NCI-H1105 treated with DMSO at 0.1 percent for 48 hours (cell line): ENCODE measurements at places on chromosomes 1 and 21.

DNA sequence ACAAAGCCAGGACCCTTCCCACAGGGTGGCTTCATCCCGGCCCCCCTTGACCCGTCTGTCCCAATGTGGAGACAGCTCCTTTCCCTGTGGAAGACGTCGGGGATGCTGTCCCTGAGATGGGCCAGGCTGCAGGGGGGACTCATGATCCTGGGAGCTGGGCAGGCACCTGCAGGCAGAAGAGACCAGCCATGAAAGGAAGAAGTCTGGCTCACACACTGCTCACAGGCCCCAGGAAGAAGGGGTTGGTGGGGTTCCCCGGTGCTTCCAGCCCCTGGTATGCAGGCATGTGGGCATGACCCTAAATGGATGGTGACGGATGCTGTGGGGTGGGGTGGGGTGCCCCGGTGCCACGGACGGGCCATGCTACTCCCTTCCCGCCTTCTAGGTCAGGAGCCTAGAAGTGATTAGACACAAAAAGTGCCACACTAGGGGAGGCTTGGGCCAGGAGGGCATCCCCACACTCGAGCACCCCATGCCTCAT is 8.3 kb downstream of the ACTRT2 start:
- DNase-seq = no peak

DNA sequence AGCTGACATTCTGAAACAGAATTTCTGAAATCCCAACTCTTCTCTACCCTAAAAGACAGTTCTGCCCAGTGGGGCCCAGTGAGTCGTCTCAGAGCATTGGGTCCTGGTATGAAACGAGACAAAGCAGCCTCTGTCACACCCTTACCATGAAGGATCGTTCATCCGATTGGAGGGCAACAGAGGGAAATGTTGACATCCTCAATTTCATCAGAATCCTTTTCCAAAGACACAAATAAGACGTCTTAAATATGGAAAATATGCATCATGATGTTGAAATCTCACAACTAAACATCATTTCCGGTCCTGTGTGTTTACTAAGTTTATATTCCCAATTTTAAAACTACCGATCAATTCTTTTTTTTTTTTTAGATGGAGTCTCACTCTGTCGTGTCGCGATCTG is 112.1 kb upstream of the SLC45A1 start:
- no peak for DNase-seq

DNA sequence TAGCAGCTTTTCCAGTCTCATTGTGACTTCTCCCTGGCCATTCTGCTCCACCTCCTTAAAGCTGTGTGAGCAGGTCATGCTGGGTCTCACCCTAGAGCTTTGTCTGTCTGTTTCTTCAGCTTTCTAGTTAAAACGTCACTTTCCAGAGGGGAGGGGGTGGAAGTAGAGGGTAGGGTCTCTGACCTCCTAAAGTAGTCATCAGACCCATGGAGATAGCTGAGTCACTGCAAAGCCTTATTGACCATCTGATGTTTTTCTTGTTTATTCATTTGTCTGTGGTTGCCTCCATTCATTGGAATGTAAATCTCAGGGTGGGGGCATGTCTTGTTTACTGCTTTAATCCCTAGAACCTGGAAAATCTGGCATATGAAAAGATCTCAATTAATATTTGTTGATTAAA is 52.7 kb downstream of the ELF3 start:
- DNase-seq = no peak

DNA sequence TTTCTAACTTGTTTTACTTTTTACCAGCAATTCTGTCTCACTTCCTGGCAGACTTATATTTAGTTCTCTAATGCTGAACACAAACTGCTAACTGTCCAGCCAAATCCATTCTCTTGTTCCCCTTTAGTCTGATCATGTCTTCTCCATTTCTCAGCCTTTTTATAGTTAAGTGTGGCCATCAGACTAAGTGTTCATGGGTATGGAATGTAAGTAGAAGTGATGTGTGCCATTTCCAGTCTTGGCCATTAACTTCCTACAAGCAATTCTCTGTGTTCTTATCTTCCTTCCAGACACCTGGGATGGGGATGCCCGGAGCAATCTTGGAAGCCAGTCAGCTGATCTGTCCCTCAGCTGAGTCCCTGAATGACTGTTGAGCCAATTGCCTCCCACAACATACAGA is 165.8 kb downstream of the ST6GALNAC3 start:
- DNase-seq = no peak

DNA sequence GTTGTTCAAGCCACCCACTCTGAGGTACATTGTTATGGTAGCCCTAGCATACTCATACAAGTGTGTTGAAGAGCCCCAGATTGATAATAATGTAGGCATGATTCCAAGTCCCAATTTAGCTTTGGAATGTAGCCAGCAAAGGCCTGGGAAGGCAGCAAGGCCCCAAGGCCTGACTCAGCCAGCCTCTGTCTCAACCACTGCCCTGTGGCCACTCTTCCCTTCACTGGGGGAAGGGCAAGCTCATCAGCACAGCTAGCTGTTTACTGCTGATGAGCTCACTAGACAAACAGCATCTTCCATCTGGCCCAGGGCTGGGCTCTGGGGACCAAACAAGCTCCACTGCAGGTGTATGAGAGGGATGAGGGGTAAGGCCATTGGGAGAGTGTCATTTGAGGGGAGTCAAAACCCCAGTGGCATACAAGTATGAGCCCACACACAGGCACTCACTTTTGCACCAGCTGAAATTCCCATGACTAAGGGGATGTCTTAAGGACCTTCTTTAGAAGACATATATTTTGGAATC is 2.2 kb upstream of the IRF6 start:
- DNase-seq = peak; percentile 64

DNA sequence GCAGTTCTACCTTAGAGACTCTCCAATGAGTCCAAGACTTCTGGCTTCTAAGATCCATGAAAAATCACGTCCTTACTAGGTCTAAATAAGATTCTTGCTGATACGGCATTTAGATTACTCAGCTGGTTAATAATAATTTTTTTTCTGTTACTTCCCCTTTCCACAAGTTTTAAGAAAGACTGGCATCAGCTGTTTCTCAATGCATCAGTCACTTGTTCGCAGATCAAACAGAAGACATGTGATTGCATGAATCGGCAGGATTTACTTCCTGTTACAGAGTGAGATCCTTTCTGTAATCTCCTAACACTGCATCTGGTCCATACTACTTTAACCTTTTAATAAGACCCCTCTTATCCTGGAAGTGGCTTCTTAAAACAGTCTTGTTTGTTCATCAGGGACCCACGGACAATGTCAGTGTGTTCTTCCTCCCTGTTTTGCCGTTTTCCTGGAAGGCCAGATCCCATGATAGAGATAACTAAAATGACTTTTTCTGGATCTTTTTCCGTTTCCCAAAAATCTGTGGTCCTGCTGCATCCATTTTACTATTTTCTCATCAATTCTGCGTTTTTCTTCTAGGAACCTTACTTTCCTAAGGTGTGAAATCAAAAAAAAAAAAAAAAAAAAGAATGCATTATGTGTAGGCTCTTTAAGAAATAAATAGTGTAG is 6.1 kb downstream of the NPL start:
- no peak for DNase-seq

GRCh38 chr1:203698144-203698543 is 66.8 kb upstream of the LAX1 start:
- no peak for DNase-seq

DNA sequence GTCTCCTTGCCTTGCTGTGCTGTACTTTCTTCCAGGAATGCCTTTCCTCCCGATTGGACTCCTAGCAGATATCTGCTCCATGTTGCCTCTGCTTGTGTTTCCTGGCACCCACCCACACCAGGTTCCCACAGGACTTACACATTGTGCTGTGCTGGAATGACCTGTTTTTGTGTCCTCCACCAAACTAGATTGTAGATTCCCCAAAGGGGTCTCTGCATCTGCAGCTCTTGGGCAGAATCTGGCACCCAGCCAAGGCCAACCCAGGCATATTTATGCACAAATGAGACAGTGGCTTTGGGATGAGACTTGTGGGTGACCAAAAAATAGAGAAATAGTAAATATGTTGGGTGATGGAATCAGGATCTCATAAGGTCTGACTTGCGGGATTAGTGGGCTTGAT is 278.2 kb downstream of the RRAGC start:
- DNase-seq = no peak

GRCh38 chr1:55329091-55329490 is 113.9 kb upstream of the USP24 start:
- DNase-seq = no peak

GRCh38 chr1:217717959-217718358 is 86.8 kb downstream of the SPATA17 start:
- DNase-seq = no peak

- peak; percentile 51 for DNase-seq
These were observed 142.2 kb upstream of the KRTAP19-8 start for GRCh38 chr21:31180256-31181081.

DNA sequence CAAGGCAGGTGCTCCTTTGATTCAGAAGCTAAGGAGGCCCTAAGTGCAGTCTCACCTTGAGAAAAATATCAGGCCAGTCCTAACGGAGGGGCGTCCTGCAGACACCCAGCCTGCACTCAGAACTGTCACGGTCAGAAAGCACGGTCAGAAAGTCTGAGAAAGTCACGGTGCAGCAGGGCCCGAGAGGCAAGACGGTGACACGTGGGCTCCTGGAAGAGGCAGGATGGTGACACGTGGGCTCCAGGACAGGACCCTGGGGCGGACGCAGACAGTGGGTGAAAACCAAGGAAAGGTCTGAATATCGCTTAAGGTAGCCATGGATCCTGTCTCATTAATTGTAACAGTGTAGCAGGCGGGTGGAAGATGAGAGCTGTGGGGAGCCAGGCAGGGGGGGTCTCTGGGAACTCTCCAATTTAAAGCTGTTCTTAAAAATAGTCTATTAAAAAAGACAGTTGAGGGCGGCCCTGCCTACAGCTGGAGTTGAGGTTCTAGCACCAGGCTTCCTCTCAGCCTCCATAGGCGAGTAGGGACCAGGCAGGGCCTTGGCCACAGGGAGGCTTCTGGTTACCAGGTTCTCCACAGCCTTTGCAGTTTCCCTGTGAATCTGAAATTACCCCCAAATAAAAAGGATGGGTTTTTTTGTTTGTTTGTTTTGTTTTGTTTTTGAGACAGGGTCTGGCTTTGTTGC is 65.2 kb downstream of the FAAP20 start:
- no peak for DNase-seq

DNA sequence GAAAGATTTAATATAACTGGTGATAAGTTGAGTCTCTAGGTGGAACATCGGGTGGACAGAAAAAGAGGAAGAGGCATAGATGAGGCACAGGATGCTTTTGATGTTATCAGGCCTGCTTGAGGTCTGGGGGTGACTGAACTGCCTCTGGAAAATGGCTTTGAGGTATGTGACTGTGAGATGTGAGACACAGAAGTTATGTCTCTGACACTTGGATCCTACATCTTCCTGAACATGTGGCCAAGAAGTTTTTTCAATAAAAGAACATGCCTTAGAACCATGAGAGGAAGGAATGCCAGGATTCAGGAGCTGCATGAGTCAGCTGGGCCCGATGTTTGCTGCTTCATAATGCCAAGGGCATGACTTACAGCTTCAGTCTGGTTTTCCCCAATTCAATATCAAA is 11.5 kb upstream of the AIM2 start:
- DNase-seq = no peak

GRCh38 chr1:234583755-234584419 is 26.1 kb downstream of the IRF2BP2 start:
- DNase-seq = no peak

GRCh38 chr1:207804721-207805468 is 53.0 kb downstream of the CD46 start:
- DNase-seq = no peak
